ENCODE measurements at places on chromosomes 1 and 21. TPM values are rescaled to one million over a fixed set of nuclear protein-coding genes. Genes with fewer than 3 reads are reported as not detected.

- DNase-seq: no peak
Observed at GRCh38 chr1:63618011-63618410, 24.8 kb downstream of the PGM1 start.

DNA sequence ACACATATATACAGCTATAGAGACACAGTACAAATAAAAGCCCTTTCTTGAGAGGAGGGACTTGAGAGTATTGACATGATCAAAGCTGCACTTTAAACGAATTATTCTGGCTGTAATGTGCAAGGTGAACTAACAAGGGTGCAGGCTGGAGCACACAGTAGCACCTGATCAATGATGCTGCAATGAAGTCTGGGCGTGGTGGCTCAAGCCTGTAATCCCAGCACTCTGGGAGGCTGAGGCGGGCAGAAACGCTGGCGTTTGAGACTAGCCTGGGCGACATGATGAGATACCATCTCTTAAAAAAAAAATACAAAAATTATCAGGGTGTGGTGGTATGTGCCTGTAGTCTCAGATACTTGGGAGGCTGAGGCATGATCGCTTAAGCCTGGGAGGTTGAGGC, 14.1 kb upstream of the CTH start:
- DNase-seq: no peak

- no peak for DNase-seq
Observed at GRCh38 chr1:110519125-110519810, at the start of gene KCNA10. KCNA10 (minus strand) TSS chr1:110519175; CDS start chr1:110518787, 388 bp downstream.

- DNase-seq: no peak
Observed at GRCh38 chr1:98344731-98345130, 316.8 kb upstream of the SNX7 start.

DNA sequence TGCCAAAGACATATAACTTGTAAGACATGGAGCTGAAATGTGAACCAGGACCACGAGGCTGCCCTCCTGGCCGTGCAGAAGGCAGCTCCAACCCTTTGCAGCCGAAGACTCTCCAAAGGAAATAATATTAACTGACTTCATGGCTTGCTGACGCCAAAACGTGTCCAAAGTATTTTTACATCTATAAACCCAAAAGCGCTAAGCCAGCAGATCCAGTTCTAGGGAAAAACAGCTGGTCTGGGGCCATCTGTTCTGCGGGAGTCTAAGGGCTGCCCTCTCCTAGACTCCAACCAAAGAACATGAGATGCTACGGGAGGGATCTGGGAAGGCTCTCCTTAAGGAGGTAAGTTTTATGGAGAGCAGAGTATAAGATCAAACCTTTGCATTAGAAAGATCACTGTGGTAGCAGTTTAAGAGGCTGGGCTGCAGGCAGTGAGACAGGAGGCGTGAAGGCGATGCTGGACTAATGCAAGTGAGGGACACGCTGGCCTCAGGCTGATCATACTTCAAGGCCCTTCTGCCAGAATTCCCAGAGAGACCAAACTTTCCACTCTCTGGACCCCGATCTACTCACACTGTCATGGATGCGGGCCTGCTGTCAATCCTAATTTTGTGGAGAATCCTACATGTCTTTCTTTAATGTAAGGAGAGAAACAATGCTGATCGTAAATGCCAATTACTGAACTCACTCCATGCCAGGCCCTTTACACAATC, 1.2 kb downstream of the TMEM53 start:
- no peak for DNase-seq

- DNase-seq: no peak
Observed at GRCh38 chr1:193013005-193013404, 46.2 kb downstream of the UCHL5 start.

DNA sequence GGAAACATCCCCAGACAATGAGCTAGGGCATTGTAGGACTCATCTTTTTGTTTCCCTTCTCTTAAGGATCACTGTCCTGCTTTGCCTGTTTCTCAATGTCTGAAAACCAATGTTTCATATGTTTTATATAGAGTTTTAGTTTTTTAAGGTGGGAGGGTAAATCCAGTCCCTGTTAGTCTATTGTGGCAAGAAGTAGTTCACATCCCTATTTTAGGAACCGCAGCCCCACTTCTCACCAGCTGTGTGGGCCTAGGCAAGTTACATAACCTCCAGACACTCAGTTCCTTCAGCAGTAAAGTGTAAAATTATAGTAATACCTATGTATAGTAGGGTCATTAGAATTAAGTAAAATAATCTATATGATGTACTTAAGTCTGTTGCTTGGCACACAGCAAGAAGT, 105.8 kb upstream of the WLS start:
- DNase-seq: no peak

- DNase-seq: no peak
Observed at GRCh38 chr1:73576083-73576482, 621.9 kb downstream of the LRRIQ3 start.

- no peak for DNase-seq
Observed at GRCh38 chr1:168421399-168422004, 122.3 kb downstream of the XCL2 start.

DNA sequence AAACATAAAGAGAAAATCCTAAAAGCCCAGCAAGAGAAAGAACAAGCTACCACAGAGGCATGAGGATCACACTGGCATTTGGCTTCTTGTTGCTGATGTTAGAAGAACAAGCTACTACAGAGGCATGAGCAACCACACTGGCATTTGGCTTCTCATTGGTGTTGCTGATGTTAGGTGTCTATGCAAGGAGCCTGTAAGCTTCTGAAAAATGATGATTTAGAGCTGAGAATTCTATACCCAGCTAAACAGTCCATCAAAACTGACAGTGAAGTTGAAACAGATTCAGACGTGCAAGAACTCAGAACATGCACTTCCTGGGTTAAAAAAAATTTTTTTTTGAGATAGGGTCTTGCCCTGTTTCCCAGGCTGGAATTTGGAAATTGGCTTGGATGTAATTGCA, 37.8 kb upstream of the ADARB1 start:
- no peak for DNase-seq

GRCh38 chr21:45991606-45992300, 10.2 kb downstream of the COL6A1 start:
- no peak for DNase-seq

DNA sequence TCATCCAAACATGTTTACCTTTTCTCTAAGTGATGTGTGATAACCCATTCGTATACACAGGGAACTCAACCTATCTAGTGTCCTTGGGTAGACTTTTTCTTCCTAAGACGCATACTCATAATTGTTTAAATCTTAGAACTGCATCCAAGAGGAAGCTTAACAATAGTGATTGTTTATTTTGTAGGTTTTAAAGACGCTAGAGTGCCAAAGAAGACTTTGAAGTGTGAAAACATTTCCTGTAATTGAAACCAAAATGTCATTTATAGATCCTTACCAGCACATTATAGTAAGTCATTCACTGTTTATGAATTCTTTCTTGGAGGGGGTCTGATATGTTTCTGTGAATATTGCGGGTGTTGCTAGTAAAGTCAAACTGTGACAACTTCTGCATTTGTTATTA, 25.4 kb downstream of the PLA2G4A start:
- no peak for DNase-seq

DNA sequence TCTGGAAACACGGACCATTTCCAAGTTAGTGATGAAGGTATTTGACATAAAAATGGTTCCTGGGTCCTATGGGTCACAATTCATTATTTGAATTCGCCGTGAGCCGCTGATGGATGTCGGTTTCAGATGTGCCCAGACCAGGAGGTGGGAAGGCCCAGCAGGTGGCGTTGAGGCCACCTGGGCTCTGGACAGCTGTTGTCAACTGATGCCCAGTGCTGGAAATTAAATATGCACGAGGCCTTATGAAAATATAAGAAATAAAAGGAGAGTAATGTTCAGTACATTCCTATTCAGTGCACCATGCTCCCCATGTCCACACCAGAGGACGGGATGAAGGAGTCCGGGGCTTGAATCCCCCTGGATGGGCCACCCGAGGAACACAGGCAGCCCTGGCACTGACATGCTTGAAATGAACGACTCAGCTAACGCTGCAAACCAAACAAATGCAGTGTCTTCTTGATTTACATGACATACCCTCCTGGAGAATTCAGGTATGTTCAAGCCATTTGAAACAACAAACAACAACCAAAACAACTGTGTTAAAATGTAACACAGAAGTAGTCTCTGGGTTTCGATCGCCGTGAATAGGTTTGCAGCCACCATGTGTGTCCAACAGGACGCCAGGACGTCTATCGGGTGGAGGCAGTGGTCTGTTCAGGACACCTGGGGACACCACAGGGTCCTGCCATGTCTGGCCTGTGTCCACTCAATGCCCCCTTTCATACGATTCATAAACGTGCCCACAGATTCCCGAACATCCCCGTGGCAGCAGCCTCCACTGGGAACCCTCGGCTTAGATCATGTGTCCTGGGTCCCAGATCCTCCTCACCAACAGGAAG, 6.1 kb downstream of the TFF3 start:
- no peak for DNase-seq

GRCh38 chr1:66550243-66550642, 16.3 kb downstream of the SGIP1 start:
- no peak for DNase-seq

DNA sequence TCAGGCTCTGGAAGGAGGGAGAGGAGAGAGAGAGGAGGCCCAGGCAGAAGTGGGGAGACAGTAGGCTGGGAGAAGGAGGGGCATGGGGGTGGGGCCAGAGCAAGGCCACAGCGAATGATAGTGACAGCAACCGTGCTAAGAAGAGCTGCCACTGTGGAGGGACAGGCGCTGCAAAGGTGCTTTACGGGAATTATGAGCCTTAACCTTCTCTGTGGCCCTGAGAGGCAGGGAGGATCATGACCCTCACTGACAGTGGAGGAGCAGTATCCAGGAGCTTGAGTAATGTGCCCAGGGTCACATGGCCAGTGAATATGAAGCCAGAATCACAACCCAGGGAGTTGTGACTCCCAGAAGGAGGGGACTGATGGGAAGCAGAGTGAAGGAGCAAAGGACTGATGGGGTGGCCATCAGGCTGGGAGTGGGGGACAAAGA, 53.4 kb upstream of the RPL11 start:
- no peak for DNase-seq

DNA sequence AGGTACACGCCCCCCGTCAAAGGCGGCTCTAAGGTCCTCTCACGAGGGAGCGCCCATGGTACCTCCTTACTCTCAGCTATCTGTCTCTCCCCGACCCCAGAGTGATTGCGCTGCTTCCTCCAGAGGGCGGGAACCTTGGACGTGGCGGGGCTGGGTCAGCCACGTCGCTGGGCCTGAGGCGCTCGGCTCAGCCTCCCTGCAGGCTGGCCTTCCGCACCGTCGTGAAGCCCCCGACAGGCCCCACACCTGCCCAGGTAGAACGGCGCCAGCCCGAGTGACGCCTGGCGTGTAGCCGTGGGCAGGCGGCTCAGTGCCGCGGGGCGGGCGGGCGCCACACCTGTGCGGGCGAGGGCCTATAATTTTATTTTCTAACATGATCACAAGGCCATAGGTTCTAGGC, 122.2 kb upstream of the BEND5 start:
- no peak for DNase-seq

GRCh38 chr1:57536749-57537423, 113.0 kb upstream of the DAB1 start:
- DNase-seq: no peak

- no peak for DNase-seq
Observed at GRCh38 chr1:186102547-186103148, 272.4 kb downstream of the TPR start.

DNA sequence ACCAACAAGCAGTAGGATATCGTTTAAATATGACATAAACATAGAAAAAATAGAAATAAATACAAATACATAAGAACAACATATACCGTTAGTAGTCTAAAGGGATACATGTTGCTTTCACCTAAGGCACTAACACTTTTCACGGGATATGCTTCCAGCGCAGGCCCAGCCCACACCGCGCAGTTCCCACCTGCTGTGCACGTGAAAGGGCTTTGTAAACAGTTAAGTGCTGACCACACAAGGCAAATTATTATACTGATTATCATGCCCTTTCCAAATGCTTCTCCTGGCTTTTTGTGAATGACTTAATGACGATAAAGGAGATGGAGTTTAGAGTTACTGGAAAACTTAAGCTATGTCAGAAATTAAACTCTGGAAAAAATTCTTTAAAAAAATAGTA, 11.3 kb upstream of the IL22RA1 start:
- DNase-seq: no peak

GRCh38 chr1:7535016-7535415, 236.1 kb upstream of the VAMP3 start:
- DNase-seq: no peak

- DNase-seq: no peak
Observed at GRCh38 chr21:31347435-31348032, 3.5 kb upstream of the TIAM1 start.

DNA sequence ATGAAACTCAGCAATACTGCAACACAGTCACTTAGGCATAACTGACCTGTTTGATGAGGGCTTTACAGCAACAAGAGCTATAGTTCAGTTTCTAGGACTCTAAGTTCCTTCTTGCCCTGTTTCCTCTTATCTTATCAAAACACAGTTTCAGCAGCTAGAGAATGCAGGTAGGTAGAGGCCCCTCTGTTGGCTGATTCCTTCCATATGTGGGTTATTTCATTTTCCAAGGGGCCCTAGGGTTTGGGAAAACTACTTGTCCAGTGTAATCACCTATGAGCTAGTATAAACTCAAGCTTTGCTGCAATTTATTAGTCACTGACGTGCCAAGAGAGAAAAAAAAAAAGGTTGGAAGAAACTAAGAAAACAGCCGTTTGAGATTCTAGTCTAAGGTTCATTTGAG, 607.7 kb upstream of the USP24 start:
- DNase-seq: no peak

- DNase-seq: no peak
Observed at GRCh38 chr1:116201911-116202310, 90.7 kb downstream of the MAB21L3 start.

DNA sequence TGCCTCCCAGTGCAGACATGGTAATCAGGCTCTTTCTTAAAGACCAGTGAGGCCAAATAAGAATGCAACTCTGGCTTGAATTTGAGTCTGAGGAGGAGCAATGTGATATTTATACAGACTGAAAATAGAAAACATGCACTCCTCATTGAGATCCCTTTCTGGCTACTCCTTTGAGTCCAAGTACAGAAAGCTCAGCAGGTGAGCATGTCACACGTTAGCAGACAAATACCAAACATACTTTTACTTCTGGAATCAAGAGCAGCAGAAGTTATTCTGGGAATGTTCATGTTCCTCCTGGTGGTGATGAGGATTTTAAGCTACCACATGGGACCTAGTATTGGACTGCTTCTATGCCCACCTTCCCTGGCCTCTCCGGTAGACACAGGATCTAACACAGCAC, 48.3 kb downstream of the PGBD5 start:
- DNase-seq: no peak

SFN gene
- 1.1 TPM for total RNA-seq

S100A1 gene
- not detected for total RNA-seq

SELE gene
- total RNA-seq: not detected

SAMD11 gene
- total RNA-seq: not detected

TBX19 gene
- 0.76 TPM for total RNA-seq

SLFNL1 gene
- 0.16 TPM for total RNA-seq

TFF3 gene
- total RNA-seq: not detected

SUMO3 gene
- total RNA-seq: 87.3 TPM

IVL gene
- total RNA-seq: not detected

RHBDL2 gene
- not detected for total RNA-seq

Measured in CD8-positive, alpha-beta T cell (primary cell).